CD8-positive, alpha-beta memory T cell (primary cell): ENCODE measurements at places on chromosomes 7 and 10. TPM values are rescaled to one million over a fixed set of nuclear protein-coding genes. Genes with fewer than 3 reads are reported as not detected.

DNA sequence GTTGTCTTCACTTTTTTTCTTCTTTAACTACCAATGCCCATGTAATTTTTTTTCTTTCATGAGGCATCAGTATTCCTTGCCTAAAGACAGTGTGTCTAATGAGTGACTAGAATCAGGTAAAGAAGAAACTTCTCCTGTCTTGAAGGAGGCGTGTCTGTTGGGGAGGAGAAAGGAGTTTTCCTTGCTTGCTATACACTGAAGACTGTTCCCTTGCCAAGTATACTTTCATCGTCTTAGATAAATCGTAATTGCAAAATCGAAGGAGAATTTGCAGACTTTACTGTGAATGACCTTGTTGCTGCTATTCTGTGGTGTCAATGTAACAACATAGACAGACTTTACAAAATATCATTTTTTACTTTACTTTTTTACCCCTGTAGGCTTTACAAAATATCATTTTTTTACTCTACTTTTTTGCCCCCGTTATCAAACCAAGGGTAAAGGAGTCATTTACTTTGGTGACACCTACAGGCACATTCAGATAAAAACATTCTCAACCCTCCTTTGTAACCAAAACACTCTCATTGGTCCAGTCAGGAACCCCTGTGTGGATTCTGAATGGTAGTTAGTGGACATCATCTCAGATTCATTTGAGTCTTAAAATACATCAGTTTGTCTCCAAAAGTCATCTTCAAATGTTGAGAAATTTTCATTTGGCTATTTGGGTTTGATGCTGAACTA, 232.4 kb downstream of the AHR start:
- H3K4me3 ChIP-seq, result no peak overlapping the region
- H3K4me1 ChIP-seq, result no peaks in the 10 kb centered on the region
- H3K27me3 ChIP-seq, result no peaks in the 10 kb centered on the region
- H3K36me3 ChIP-seq, result no peaks in the 10 kb centered on the region
- no peak for DNase-seq

The BMS1 gene
- total RNA-seq, result 40.3 TPM

The MTURN gene
- total RNA-seq, result 4.9 TPM

- DNase-seq, result no peak
- no peaks in the 10 kb centered on the region for H3K27me3 ChIP-seq
- H3K4me3 ChIP-seq, result no peak overlapping the region
- H3K4me1 ChIP-seq, result no peaks in the 10 kb centered on the region
These were observed 159.4 kb downstream of the ADARB2 start for GRCh38 chr10:1577945-1578344.

DNA sequence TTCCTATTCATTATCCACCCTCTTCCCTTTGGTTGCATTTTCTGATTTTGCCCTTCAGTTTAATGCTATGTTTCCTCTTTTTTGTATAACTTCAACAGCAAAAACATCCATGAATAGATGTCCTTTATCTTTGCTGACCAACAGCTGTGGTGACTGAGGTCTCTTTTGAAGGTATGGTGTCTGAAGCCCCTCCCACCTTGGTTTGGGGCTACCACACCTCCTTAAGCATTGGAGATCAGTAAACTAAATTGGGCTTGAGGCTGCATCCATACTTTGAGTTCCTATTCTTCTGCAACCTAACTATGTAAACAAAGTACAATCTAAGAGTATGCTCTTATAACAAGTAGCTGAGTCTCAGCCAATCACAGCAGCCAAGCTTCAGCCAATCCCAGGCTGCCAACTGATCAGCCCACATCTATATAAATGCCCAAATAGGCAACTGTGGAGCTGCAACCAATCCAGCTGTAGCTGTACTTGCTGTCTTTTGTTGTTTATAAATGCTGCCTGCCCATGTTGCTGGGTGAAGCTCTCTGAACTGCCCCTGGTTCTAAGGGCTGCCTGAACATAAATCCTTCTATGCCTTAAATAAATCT, 69.4 kb upstream of the PDLIM1 start:
- H3K4me1 ChIP-seq, result no peaks in the 10 kb centered on the region
- no peaks in the 10 kb centered on the region for H3K27me3 ChIP-seq
- H3K4me3 ChIP-seq, result no peak overlapping the region
- no peaks in the 10 kb centered on the region for H3K36me3 ChIP-seq
- DNase-seq, result no peak

DNA sequence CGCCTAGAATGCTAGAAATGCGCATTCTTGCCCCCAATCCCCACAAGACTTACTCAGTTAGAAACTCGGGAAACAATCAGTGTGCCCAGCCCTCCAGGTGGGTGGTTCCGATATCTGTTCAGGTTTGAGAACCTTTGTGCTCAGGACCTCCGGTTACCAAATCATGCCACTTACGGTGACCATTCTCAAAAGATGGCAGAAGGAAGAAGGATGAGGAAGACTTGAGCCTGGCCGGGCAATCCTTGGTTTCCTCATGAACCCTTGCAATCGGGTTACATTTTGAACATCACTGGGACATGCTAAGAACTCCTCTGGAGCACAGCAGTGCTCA, 52.1 kb downstream of the RBM17 start:
- peak overlapping the region; percentile 41 for H3K4me3 ChIP-seq
- H3K27ac ChIP-seq, result no peak overlapping the region
- peaks cover 32% of the 10 kb centered on the region for H3K4me1 ChIP-seq
- DNase-seq, result no peak

DNA sequence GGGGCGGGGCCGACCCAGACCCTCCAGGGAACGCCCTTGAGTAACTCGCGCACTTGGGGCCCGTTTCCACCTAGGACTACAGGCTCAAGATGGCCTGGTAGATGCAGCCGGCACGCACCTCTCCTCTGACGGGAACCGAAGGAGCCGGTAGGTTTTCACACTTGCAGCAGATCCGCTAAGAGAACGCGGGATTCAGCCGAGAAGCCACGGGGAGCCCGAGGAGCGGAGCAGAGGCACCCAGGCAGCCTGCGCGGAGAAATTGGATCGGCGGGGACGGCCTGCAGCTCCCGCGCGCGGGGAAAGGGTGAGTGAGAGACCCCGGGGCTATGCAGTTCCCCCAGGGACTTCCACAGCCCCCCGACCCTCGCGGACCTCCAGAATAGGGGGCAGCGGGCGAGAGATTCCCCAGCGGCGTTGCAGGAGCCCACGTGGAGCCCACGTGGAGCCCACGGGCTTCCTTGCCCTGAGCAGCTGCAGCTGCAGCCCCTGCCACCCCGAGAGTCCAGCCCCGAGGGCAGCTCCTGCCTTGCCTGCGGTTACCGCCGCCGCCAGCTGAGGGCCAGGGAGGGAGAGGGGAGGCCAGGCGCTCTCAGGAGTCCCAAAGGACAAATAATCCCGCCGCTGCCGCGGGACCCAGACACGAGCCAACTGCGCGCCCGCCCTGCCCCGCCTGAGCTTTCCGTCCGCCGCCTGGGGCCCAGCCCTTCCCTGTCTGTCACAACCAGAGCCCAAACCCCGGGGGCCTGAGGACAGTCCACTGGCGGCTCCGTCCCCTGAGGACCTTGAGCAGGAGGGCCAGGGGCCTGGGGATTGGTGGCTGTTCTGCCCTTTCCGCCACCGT, 13.1 kb downstream of the IFT22 start:
- H3K27me3 ChIP-seq, result peaks cover 6% of the 10 kb centered on the region
- peak overlapping the region; percentile 34 for H3K4me3 ChIP-seq
- no peaks in the 10 kb centered on the region for H3K4me1 ChIP-seq
- no peak overlapping the region for H3K27ac ChIP-seq
- peak; percentile 20 for DNase-seq

- no peak for DNase-seq
- H3K27ac ChIP-seq, result no peak overlapping the region
- no peaks in the 10 kb centered on the region for H3K36me3 ChIP-seq
- no peaks in the 10 kb centered on the region for H3K27me3 ChIP-seq
These were observed 80.0 kb downstream of the C7orf25 start for GRCh38 chr7:42831718-42832522.

- no peaks in the 10 kb centered on the region for H3K36me3 ChIP-seq
- DNase-seq, result no peak
- H3K4me3 ChIP-seq, result no peak overlapping the region
- H3K27ac ChIP-seq, result no peak overlapping the region
These were observed 57.2 kb downstream of the CALML3 start for GRCh38 chr10:5581670-5582566.

The PAPOLB gene
- not detected for total RNA-seq

DNA sequence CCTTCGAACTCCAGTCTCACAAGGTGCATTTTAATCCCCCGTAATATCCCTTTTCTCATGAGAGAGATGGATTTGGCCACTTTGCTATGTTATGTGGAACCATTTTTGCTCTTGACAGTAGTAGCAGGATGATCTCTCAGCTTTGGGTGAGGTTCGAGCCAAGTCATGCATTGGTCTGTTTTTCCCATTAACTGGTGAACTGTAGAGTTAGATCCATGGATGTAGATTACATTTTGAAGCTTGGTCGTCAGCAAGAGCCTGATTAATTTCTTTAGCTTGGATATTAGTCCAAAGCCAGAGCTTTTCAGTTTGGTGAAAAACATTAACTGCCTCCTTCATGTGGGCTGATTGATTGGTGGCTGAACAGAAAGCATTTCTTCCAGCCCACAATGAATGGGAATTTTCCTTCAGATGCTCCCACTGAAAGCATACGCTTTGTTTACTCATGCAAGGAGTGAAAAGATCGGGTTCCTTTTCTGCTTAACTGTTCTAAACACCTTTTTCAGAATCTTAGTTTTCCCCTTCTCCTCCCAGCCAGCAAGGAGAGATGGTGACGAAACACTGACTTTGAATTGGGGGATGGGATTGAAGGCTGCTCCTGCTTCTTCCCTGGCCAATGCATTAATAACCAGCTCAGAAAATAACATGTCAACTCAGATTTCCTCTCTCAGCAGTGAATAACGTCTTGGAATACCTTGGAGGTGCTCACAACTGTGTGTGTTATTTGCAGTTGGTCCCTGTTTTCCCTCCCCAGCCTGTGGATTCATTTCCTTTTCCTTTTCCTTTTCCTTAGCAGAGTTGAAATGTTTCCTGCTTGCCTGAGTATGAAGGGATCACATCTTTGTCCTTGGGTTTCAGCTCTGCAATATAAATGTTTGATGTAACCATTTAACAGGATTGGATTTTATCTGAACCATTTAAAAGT, 351.8 kb upstream of the FZD8 start:
- H3K36me3 ChIP-seq, result no peaks in the 10 kb centered on the region
- H3K27me3 ChIP-seq, result no peaks in the 10 kb centered on the region
- no peak overlapping the region for H3K27ac ChIP-seq
- no peak for DNase-seq
- no peak overlapping the region for H3K4me3 ChIP-seq

The CYP3A4 gene
- not detected for total RNA-seq

- H3K27ac ChIP-seq, result no peak overlapping the region
- H3K27me3 ChIP-seq, result no peaks in the 10 kb centered on the region
- DNase-seq, result no peak
- H3K4me3 ChIP-seq, result no peak overlapping the region
These were observed 95.3 kb downstream of the CUX1 start for GRCh38 chr7:101912716-101913110.

GRCh38 chr7:1630700-1631336, 39.3 kb upstream of the ELFN1 start:
- H3K27me3 ChIP-seq, result no peaks in the 10 kb centered on the region
- DNase-seq, result no peak
- H3K27ac ChIP-seq, result no peak overlapping the region
- no peaks in the 10 kb centered on the region for H3K36me3 ChIP-seq

GRCh38 chr10:4456776-4457175, 369.2 kb upstream of the AKR1E2 start:
- H3K4me1 ChIP-seq, result no peaks in the 10 kb centered on the region
- H3K27me3 ChIP-seq, result no peaks in the 10 kb centered on the region
- DNase-seq, result no peak
- H3K27ac ChIP-seq, result no peak overlapping the region
- H3K36me3 ChIP-seq, result no peaks in the 10 kb centered on the region

The NPC1L1 gene
- not detected for total RNA-seq
